ENCODE measurements at places on chromosomes 6 and 20. TPM values are rescaled to one million over a fixed set of nuclear protein-coding genes. Genes with fewer than 3 reads are reported as not detected.

RAB32 gene
- 108 TPM for total RNA-seq

TREML2 gene
- not detected for total RNA-seq

EPPIN gene
- not detected for total RNA-seq

OR12D3 gene
- not detected for total RNA-seq

KCNK16 gene
- total RNA-seq: not detected

LY6G5C gene
- 0.18 TPM for total RNA-seq

UNC5CL gene
- total RNA-seq: not detected

CEP162 gene
- total RNA-seq: 4.7 TPM

C6orf58 gene
- not detected for total RNA-seq

MATN4 gene
- total RNA-seq: not detected

PTP4A1 gene
- 53.1 TPM for total RNA-seq

MYLK4 gene
- under 0.01 TPM for total RNA-seq

PM20D2 gene
- 11.4 TPM for total RNA-seq

FOXC1 gene
- total RNA-seq: 1.3 TPM

CD24 gene
- 0.28 TPM for total RNA-seq

BPIFB2 gene
- not detected for total RNA-seq

TGIF2 gene
- total RNA-seq: 9.7 TPM

TMEM14B gene
- 66.5 TPM for total RNA-seq

SLC17A2 gene
- total RNA-seq: not detected

SLC32A1 gene
- not detected for total RNA-seq

SLC22A7 gene
- not detected for total RNA-seq

NOP56 gene
- total RNA-seq: 231 TPM

All from IMR-90 (cell line).